ENCODE measurements at places on chromosomes 7 and 10.

DNA sequence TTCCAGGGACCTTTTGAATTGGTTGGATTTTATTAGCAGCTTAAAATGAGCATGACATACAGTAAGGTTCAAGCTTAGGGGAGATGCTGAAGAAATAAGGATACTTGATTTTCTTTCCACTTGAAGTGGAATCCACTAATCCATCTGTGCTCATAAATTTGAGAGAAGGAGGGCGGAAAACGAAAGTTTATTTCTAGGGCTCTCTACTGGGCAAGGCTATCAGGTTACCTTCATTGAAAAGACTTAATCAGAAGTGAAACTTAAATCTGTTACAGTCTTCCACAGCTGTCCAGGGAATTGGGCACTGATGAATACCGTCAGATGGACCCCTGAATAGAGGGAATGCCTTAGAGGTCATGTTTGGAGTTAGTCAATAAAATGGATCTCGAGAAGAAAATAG lies 21.8 kb downstream of the AUTS2 start:
- no peak for DNase-seq

DNA sequence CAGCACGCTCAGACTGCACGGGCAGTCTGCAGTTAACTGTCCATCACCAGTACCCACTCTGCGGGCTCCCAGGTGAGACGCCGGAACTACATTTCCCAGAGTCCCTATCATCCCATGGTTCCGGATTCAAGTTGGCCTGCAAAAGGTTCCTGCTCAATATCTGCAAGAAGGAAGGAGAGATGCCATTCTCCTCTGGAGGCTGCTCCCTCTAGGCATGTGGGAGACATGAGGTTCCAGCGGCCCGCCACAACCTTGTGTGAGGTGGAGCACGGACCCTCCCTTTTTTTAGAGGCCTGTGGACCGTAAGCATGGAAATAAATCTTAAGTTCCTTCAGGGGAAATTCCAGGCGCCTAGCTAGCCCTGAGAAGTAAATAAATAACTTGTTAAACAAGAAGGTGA lies 29.7 kb downstream of the NUP42 start:
- DNase-seq = no peak

GRCh38 chr10:42934351-42934811 lies 142.5 kb upstream of the RET start:
- DNase-seq = no peak

GRCh38 chr10:98088186-98088971 lies 46.1 kb upstream of the R3HCC1L start:
- no peak for DNase-seq

GRCh38 chr10:93963434-93963833 lies 30.3 kb upstream of the PLCE1 start:
- DNase-seq = no peak

GRCh38 chr7:84297616-84298015 lies 103.0 kb upstream of the SEMA3A start:
- peak; percentile 6 for DNase-seq

DNA sequence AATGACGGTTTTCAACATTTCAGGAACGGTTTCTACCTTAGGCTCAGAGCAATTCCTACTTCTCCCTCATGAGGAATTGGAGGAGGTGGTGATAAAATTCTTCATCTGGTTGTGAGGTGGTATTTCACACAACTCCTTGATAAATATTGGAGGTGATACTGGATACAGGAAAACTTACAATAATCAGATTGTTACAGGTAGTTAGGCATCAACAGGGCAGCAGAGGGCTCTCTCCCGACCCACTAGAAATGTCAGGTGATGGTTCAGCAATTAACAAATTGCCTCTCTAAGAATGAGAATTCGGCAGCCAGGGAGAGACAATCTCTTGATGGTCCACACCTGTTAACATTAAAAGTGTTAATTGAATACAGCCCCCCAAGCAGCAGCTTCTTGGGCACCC lies 22.6 kb downstream of the ZNF786 start:
- no peak for DNase-seq

DNA sequence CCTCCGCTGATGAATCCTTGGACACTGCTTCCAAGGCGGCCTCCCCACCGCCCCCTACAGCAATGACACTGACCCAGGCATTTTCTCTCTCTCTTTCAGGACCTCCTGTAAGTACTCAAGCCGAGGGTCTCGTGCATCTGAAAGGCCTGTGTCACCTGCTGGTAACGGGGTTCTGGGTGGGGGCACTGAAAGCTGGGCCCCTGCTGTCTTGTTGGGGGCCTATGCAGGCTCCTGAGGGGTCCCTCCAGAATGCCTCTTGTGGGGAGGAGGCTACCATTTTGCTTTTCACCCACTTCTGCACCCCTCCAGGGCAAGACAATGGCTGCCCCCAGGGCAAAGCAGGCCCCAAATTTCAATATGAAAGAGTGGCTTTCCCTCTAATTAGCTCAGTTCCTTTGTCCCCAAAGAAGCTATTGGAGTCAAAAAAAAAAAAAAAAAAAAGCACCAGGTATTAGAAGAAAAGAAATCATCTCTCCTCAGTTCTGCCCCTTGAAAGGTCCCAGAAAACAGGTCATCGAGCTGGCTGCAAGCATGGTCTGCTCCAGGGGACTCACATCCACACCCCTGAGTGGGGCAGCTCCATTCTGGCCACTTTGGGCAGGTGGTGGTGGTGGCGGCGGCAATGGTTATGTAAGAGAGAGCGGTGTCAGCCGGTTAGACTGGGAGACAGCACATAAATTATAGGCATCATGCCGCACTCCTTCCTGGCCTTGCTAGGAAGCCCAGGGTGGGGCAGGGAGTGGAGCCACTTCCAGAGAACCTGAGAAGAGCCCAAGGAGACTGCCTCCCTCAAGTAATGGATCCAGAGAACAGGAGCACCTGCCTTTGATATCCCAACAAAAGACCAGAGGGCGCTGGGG lies 66.2 kb downstream of the COL13A1 start:
- DNase-seq = no peak

DNA sequence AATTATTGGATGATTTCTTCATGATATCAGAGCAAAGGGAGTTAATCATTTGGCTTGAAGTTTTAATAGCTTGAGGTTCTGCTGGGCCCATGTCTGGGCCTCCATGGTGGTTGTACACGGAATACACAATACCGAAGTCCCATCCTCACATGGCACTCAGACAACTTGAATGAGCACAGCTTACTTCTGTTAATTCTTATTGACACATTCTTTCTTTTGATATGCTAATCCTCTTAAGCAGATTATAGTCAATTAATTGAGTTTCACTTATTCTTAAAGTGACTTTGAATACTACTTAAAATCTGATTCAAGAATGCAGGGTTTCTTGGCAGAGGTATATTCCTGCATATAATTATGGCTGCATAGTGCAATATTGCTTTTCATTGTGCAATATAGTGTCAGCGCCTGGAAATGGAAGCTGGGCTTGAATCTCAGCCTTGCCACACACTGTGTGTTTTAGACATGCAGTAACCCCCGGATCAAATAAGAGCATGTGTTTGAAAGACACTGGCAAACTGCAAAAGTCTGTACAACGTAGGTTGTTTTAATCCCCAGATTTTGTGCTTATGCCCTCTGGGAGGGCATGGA lies 543.5 kb upstream of the ADARB2 start:
- no peak for DNase-seq

DNA sequence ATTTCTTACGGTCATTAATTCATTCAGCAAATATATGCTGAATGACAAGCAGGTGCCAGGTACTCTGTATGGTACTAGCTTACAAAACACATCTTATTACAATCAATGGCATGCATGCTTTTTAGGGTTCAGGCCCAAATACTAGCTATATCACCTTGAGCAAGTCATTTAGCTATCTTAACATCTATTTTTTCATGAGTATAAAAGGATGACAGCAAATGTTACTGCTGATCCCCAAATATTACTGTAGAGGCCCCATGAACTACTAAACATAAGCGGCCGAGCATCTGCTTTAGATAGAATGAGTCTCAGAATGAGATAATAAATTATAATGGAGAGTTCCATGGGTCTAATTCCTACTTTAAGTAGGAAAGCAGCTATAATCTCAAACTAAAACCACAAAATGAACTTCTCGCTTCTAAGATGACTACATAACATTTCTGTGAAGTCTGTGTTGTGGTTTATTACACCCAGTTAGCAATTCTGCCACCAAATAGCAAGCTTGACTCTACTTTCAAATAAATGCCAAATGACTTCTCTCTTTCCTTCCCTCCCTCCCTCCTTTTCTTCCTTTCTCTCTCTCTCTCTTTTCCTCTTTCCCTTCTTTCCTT lies 113.7 kb upstream of the LRRN3 start:
- DNase-seq = peak; percentile 13

DNA sequence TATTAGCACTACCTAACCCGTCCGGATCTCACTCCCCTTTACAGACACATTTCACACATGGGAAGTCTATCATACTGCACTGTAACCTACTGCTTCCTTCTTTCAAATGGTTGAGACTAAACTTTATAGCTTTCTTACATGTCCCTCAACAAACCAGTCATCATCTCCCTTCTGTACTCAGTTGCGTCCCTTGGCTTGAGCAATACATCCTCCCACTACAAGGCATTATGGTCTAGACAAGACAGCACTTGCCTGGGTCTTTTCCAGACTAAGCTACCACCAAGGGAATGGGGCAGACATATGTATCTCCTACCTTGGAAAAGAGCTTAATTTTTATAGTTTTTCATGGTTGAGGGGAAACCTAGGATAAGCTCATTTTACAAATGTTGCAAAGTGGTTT lies 575.2 kb downstream of the KCNMA1 start:
- DNase-seq = no peak

DNA sequence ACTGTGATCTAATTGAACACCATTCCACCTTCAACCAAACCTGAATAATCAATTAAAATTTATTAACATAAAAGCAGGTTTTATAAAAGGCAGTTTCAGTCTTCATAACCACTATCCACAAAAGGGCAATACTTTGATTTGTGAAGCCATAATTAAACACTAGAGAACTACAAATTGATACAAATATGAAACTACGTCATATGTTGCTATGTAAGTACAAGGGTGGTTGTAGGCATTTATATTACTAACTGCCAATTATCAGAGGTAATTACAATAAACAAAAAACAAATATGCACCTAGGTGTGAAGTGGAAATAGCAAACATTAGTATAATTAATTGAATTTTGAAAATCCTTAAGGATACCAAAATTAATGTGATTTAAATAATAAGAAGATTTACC lies 368.5 kb upstream of the PCDH15 start:
- no peak for DNase-seq

GRCh38 chr7:156735851-156736250 lies 95.3 kb downstream of the RNF32 start:
- no peak for DNase-seq

DNA sequence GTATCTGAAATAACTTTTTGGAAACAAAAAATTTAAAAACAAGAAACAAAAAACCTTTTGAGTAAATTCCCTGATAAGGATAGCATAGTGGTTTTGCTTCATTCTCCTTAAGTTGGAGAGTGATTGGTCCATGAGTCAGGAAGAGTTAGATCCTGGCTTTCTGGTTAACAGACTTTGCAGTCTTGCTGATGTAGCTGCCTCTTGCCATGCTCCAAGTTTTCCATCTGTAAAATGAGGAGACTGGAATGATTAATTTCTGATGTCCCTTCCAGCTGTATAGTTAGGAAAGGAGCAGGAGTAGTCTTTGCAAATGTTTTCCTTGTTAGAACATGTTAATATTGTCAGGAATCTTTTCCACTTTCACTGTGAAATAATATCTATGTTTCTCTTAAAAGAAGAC lies 266.6 kb downstream of the DNAJB9 start:
- DNase-seq = peak; percentile 9

DNA sequence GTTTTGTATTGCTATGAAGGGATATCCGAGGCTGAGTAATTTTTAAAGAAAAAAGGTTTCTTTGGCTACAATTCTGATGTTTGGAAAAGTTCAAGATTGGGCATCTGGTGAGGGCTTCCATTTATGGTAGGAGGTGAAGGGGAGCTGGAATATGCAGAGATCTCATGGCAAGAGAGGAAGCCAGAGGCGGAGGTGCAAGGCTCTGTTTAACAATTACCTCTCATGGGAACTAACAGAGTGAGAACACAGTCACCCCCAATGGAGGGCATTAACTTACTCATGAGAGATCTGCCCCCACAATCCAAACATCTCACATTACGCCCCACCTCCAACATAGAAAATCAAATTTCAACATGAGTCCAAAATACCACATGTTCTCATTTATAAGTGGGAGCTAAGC lies 62.0 kb downstream of the AKR1D1 start:
- no peak for DNase-seq

GRCh38 chr10:32061440-32061839 lies 5.2 kb upstream of the KIF5B start:
- no peak for DNase-seq

DNA sequence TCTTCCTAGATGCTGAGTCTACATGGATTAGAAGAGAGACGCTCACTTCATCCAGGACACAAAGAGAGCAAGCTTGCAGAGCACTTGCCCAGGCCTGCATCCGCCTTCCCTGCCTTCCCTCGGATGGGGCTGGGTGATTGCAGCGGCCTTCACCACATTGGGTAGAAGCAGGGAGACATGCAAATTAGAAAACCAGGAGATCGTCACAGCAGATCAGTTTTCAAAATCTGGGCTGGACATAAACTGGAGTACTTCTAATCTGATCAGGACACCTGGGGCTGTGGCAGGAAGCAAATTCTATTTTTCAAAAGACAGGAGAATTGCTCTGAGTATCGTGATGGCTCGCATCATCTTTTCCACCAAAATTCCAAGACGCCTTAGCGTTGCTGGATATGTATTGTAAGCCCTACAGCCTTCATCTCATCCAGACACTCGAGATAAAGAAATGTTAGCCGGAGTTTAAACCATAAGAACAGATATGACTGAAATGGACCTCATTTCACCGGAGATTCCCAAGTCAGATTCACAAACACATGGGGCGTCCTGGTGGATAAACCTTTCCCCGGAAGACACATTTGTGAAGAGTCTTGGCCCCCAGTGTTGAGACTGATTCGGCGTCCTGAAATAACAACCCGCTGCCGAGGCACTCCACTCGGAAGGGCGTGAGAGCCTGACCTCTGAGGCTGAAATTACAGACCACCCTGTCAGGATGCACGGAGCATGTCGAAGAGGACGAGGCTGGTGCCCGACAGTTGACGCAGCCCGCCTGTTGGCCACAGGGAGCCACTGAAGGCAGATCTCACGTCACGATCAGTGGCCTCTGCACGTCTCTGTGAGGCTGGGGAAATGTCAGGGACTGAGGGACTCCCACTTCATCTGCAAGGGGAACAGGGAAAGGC lies 91.2 kb upstream of the PARD3 start:
- DNase-seq = no peak

- no peak for DNase-seq
Measured at GRCh38 chr7:42035210-42035609, 201.8 kb downstream of the GLI3 start.

DNA sequence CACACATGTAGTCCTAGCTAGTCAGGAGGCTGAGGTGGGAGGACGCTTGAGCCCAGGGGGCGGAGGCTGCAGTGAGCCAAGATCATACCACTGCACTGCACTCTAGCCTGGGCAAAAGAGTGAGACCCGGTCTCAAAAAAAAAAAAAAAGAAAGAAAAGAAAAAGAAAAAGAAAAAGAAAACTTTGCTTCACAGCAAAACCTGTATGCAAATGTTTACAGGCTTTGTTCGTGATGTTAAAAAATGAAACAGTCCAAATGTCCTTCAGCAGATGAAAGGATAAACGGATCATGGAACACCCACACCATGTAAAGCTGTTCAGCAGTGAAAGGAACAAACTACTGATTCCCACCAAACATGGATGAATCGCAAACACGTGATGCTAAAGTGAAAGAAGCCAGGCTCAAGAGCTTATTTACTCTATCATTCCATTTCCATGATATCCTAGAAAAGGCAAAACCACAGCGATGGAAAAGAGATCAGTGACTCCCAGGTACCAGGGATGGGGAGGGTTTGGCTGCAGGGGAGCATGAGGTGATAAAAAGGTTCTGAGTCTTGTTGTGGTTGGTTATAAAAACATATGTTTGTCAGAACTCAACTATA lies 15.1 kb downstream of the LRRC20 start:
- peak; percentile 51 for DNase-seq

Measured in fibroblast of skin of scalp (primary cell).